ENCODE measurements at places on chromosomes 5 and 9.
A peak's percentile ranks its signal among the peaks of the same experiment; 100 is the strongest.

- DNase-seq = peak; percentile 7
Measured at GRCh38 chr5:62305358-62305714, 670 bp upstream of the KIF2A start.

- DNase-seq = peak; percentile 78
Measured at GRCh38 chr9:2158111-2158610, 143.0 kb downstream of the SMARCA2 start.

GRCh38 chr5:83721953-83722901 lies 1.6 kb upstream of the HAPLN1 start:
- peak; percentile 75 for DNase-seq

DNA sequence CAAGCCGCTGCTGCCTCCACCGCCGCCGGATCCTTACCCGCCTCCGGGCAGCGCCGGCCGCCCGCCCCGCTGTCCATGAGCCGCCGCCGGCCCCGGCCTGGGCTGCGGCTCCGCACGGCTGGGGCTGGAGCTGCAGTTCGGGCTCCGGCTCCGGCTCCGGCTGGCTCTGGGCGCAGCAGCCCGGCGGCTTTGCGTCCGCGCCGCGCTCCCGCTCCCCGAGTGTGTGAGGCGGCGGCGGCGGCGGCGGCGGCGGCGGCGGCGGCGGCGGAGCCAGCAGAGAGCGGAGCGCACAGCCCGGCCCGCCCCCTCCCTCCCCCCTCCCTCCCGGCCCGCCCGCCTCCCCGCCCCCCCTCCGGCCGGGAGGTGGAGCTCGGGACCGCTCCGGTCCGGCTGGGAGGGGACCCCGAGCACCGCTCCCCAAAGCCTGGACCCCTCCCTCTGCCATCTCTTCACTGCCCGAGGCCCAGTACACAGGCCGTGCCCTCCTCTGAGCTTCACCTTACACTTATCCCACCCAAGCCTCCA lies at the start of gene PCDH1:
PCDH1 (minus strand) TSS at position 225 of the 525 bp plus-strand sequence; CDS start at position 77, 148 bp downstream.
- no peak for DNase-seq

GRCh38 chr5:125149527-125149926 lies 403.1 kb upstream of the ZNF608 start:
- no peak for DNase-seq

DNA sequence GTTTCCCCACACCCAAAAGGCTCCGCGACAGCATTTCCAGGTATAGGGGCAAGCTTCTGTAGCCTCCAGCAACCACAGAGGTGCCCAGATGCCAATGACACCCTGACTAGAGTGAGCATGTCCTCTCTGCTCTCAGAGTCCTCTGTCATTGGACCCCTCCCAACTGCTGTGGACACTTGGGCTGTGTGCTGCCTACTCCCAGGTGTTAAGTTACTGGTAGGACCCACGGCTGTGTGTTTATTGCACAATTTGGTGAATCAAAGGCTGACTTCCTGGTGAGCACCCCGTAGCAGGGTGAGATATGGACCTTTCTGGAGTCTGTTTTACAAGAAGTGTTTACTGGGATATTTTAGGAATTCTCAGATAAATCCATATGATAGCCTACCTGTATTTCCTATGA lies 36.0 kb downstream of the SH3GL2 start:
- DNase-seq = no peak
